Neural crest cell (in vitro differentiated cells): ENCODE measurements at places on chromosomes 12 and 14.

DNA sequence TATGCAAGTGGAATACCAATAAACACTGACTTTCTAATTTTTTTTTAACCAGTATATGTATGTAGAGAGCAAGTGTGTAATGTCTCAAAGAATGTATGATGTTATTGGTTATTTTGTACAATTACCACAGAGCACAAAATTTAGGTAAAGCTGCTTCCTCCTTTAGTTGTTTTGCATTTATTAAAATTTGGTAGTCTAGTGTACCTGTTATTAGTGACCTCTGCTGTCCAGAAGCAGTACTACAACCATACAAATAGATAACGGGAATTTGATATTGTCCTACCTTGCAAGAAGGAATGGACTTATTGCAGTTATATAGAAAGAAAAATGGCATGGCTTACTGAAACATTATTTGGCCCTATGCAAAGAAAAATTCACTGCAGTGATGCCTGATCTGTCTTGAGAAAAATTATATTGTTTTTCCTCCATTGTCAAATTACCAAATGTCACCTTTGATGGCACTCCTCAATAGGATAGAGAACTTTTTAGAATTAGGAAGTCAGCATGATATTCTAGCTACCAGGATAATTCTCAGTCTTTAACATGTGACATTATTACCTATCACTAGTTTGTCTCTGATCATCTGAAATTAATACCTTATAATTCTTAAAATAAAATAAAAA lies 153.9 kb upstream of the RMST start:
- DNase-seq = peak; percentile 23

- no peak for DNase-seq
These were observed 18.0 kb upstream of the IFNG start for GRCh38 chr12:68177562-68177961.

- DNase-seq = no peak
These were observed 129.5 kb downstream of the KIF26A start for GRCh38 chr14:104267895-104268294.

GRCh38 chr12:91774434-91774921 lies 371.2 kb downstream of the BTG1 start:
- DNase-seq = no peak

DNA sequence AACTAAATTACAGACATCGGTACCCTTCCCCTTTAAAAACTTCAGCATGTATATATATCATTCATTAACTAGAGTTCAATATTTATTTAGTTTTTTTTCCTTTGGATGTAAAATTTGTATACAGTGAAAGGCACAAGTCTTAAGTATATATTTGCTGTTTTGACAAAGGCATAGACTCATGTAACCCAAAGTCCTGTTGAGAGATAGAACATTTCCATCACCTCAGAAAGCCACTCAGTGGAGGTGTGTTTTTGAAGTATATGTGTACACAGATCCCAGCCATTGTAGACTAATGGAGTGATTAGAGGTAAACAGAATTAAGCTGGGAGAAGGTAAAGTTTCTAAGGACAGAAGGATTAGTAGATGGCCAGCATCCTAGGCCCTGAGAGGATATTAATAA lies 15.4 kb downstream of the RDH12 start:
- no peak for DNase-seq

DNA sequence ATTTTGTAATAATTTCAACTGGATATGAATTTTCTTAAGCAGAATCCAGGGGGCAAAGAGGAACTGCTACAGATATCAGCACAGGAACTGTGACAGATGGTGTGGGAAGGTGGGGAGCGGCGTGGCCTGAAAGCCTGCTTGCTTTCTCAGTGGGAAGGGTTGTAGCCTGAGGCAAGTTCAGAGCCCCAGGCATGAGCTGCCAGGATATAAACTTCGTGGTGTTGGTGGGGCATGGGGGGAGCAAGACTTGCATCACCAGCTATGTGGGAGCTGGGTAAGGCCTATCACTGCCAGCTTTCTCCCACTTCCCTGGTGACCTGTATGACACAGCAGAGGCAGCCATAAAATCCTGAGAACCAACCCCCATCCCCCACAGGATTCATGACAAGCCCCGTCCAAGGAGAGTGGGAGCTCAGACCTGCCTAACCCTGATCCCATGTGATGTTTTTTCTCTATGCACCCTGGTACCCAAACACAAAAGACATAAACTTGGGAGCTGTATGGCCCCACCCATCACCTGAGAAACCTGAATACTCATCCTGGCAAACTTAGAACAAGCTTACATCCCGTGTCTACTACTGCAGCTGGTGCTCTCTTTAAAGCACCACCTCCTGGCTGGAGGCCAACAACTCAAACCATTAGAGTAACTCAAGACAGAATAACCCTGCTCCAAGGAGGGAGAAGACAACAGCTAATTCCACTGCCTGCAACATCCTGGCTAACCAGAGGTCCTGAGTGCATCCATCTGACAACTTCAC lies 16.5 kb downstream of the CLEC1A start:
- DNase-seq = no peak

- no peak for DNase-seq
These were observed 25.4 kb downstream of the FAM222A start for GRCh38 chr12:109738878-109739665.

DNA sequence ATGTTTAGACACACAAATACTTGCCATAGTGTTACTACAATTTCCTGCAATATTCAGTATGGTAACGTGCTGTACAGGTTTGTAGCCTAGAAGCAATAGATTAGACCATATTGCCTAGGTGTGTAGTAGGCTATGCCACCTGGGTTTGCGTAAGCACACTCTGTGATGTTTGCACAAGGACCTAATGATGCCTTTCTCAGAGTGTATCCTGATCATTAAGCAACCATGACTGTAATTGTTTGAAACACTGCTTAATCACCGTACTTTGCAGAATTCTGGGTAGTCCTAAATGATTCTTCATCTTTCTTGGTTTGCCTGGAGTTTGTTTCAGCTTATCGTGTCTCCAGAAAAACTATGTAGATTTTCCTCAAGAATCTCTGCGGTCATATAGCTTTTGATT lies 11.2 kb upstream of the TCP11L2 start:
- DNase-seq = no peak

- DNase-seq = no peak
These were observed 9.3 kb upstream of the CDCA4 start for GRCh38 chr14:105030194-105030593.

- no peak for DNase-seq
These were observed 44.2 kb upstream of the MANSC4 start for GRCh38 chr12:27824126-27824842.

GRCh38 chr14:67387195-67387594 lies 24.8 kb downstream of the PLEK2 start:
- DNase-seq = no peak

DNA sequence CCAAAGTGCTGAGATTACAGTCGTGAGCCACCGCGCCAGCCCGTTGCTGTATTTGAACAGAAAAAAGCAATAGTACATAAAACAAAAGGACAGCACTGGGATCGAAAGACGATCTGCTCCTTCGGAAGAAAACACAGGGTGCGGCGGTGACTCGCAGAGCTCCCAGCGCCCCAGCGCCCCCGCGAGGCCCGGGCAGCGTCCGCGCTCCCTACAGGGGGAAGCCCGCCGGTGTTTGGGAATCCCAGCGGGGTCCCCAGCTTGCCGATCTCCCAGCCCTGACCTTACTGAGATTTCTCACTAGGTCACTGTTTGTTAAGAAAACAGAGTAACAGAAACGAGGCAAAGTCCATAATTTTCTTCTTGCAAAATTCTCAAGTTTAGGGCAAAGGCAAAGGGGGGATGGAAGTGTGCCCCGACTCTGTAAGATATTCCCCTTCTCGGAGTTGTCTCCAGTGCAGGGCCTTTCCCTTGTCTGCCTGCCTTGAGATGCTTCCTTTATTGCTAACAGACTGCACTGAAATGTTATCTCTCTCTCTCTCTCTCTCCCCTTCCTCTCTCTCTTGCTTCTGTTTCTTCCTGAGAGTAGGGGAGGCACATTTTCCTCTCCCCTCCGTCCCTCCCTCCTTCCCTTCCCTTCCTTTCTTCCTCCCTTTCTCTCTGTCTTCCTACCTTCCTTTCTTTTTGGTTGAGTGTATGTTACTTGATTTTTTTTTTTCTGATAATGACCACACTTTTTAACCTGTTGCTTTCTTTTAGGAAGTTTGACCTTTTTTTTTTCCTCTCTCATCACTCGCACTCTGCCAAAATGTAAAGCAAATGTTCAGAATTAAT lies 91.9 kb downstream of the TMEM30B start:
- DNase-seq = peak; percentile 30

GRCh38 chr14:87679866-87680265 lies 313.1 kb downstream of the GALC start:
- no peak for DNase-seq

- DNase-seq = no peak
These were observed 27.9 kb downstream of the CCNK start for GRCh38 chr14:99508896-99509629.

GRCh38 chr12:90653040-90653439 lies 301.9 kb downstream of the CCER1 start:
- DNase-seq = no peak

- DNase-seq = no peak
These were observed 51.1 kb upstream of the KRAS start for GRCh38 chr12:25301798-25302197.

DNA sequence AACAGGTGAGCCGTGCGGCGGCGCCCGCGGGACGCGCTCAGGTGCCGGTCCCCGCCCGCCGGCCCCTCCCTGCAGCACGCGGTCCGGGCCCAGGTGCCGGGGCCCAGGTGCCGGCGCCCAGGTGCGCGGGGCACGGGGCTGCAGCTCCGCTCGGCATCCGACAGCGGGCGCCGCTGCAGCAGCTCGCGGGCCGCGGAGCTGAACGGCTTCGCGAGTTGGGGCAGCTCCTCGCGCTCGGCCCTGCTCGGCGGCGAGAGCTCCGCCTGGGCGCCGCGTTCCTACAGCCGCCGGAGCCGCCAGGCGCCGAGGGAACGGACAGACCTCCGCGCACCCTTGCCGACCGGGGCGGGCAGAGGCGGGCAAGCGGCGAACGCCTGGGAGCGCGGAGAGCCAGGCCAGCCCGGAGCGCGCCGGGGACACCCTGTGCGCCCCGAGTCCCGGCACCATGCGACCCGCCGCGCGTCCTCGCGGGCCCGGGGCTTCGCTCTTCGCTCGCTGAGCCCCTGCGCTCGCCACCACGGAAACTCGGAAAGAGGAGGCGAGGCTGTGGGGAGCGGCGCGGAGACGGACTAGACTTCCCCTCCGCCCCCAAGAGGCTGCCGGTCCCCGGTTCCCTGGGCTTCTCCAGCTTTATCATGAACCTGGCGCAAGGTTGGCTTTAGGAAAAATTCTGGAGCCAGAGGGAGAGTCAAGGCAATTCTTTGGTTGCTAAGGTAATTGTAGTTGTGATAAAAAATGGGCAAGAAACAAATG lies at the start of gene RGS6:
Gene RGS6 (plus strand): TSS at position 201 of the 753 bp plus-strand sequence.
- peak; percentile 30 for DNase-seq

DNA sequence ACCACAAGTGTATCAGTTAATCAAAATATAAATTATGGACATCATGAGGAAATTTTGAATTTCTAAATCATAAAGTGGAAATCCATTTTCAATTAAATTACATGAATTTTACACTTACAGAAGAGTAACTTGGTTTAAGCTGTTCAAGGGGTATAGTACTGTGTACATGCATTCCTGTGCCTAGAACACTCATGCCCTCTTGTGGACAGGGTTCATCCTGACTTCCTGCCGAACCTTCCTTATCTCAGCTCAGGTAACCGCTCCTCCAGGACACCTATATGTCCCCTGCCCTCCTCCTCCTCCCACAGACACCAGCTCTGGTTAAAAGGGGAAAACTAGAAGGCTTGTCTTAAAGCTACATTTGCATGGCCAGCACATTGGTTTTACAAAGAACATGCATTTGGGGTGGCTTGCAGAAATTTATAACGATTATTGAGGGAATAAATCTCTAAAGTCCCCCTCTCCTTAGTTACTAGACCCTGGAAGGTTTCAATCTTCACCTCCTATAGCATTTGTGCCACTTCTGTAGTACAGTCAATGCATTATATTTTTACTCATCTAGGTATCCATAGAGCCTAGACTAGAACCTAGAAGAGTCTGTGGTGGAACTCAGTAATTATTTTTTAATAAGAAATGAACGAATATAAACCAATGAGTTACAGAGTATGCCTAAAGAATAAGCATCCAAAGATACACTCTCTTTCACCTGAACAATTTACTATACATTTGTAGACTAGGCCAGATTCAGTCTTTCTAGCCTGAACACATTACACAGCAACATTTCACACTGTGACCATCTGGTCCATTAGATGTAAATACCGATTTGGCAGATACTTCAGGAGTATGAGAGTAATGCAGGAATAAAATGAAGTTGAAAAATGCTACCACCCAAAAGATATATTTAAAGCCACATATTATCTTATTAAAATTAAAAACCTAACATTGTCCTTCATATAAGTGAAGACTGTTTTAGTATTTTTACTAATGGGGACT lies 345.6 kb downstream of the PAWR start:
- peak; percentile 18 for DNase-seq

GRCh38 chr12:91923864-91924263 lies 221.8 kb downstream of the BTG1 start:
- no peak for DNase-seq

DNA sequence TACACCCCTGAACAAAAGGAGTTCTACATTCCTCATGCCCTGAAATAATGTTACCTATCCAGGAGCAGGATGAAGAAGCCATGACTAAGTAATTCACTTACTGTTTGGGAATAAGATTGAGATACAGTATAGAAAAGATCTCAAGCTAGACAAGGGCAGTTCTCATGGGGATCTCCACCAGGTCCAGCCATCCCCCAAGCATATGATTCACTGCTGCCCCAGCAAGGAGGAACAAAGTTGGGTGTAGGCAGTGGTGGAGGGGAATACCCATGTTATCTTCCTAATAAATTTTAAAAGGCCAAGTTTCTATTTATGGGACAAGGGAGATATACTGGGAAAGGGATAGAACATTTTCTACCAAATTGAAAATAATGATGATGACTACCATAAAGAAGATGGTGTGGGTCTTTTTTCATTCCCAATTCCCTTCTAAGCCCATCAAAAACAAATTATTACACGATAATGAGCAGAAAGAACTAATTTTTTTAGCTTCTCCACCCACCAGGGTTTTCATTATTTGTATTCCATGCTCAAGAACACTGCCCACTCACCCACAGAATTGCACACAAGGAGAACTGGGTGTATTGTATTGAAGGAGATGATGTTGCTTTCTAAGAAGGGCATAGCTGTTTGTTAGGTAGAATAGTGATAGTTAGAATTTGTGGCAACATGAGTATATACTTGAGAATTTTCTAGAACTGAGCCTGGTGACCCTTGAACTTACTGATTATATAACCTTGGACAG lies 204.6 kb downstream of the BTG1 start:
- no peak for DNase-seq

DNA sequence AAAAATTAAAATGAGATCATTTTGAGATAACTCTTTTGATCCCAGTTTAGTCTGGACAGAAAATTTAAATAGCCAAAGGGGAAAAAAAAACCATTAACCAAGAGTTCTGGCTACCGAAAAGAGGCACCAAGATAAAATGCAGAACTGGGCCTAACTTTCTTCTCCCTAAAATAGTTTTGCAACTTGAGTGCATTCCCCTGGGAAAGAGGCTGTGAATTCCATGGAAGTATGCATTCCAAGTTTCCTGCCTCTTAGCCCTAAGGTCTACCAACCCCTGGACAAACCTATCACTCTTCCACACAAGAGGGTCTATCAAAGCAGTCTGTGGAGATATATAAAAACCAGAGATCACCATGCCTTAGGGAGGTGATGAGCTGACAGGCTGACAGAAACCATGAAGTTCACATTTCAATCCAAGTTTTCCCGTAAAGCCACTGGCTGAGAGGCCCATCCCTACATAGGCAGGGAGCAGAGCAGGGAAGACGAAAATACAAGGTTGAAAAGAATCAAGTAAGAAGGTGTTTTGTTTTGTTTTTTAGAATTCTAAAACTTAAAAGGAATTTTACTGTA lies 33.8 kb downstream of the DCP1B start:
- no peak for DNase-seq
